ENCODE measurements at places on chromosomes 2 and 18. TPM values are rescaled to one million over a fixed set of nuclear protein-coding genes. Genes with fewer than 3 reads are reported as not detected.

DNA sequence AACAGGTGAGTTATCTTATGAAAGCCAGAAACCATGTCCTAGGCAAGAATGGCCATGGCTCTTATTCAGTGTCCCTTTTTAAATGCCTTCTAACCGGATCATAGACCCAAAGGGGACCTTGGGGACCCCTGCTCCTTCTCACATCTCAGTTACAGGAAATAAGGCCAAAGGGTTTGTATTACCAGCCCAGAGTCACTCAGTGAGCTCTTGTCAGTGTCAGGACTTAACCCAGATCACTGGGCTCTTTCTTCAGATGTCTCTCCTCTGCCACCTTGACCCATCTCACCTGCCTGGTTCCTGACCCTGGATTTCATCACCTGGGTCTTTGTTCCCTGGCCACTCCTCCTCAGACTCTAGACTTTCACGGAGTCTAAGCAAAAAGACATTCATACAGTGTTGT, 556.7 kb downstream of the CMPK2 start:
- no peak overlapping the region for H3K4me3 ChIP-seq
- no peaks in the 10 kb centered on the region for H3K27me3 ChIP-seq

DNA sequence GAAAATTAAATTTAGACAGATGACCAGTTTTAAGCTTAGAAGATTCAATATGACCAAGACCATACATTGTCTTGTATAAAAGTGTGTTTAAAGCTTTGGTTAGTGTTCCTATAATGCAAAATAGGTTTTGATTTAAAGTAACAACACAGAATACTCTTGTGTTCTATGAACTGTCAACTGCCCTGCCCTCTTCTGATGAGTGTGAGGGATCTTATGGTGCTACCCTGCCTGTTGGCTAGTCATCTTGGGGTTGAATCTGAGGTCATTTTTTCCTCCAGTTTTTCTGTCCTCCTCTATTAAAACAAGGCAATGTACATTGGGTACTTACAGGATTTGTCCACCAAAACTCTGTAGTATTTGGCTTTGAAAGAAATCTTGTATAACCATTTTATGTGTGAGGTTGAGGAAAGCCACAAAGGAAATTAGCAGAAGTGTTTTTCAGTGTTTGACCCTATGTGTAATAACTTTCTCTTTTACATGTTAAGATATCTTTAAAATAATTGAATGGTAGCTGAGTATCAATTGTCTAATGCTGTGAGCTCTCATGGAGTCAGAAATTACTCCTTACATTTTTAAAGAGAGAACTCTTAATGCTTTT, 129.1 kb downstream of the SPTBN1 start:
- no peaks in the 10 kb centered on the region for H3K27me3 ChIP-seq
- peaks cover 40% of the 10 kb centered on the region for H3K4me1 ChIP-seq
- no peak overlapping the region for H3K4me3 ChIP-seq
- H3K36me3 ChIP-seq, result no peaks in the 10 kb centered on the region
- no peak for DNase-seq

DNA sequence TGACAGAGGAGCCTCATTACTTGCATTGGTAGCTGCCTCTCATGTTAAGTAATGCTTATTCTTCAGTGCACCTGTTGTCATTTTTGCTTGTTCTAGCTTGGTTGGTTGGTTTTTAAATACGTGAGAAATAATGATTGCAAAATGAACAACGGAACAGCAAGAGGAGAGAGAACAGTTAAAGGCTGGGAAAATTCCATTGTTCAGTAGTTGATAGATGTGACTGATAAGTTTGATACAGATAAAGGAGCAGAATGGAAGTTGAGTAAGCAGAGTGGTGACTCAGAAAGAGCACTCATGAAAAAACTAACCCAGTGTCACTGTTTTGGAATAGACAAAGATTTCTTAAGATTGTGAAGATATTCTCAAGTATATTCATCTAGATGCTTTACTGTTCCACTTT, 50.5 kb downstream of the MTA3 start:
- DNase-seq, result peak; percentile 85
- H3K4me1 ChIP-seq, result peaks cover 10% of the 10 kb centered on the region
- no peaks in the 10 kb centered on the region for H3K27me3 ChIP-seq
- H3K27ac ChIP-seq, result peak overlapping the region; percentile 58
- no peaks in the 10 kb centered on the region for H3K36me3 ChIP-seq

GRCh38 chr18:27175914-27176313, 9.2 kb downstream of the CHST9 start:
- no peak for DNase-seq
- H3K36me3 ChIP-seq, result no peaks in the 10 kb centered on the region
- no peak overlapping the region for H3K27ac ChIP-seq

- H3K4me1 ChIP-seq, result no peaks in the 10 kb centered on the region
- H3K27me3 ChIP-seq, result no peaks in the 10 kb centered on the region
- H3K36me3 ChIP-seq, result no peaks in the 10 kb centered on the region
- DNase-seq, result no peak
- H3K27ac ChIP-seq, result no peak overlapping the region
Observed at GRCh38 chr18:60092073-60092472, 192.3 kb downstream of the PMAIP1 start.

DNA sequence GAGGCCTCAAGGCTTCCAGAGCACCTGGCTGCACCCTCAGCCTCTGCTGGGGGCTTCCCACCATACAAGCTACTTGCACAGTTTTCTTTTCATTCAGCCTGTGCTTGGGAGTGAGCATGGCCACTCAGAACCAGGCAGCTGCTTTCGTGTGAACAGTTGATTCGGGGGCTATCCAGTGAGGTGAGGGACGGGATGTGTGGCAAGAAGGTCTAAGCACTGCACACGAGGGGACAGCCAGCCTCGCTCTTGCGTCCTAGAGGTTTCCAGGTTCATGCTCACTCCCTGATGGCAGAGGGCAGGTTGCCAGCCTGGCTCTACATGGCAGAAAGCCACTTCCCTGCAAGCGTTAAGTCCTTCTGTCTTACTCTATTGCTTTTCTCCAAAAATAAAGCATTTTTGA, 146.2 kb downstream of the MBP start:
- H3K27ac ChIP-seq, result no peak overlapping the region
- H3K4me1 ChIP-seq, result no peaks in the 10 kb centered on the region
- H3K36me3 ChIP-seq, result no peaks in the 10 kb centered on the region
- no peak overlapping the region for H3K4me3 ChIP-seq

GRCh38 chr2:62938126-62938525, 112.5 kb upstream of the OTX1 start:
- H3K27ac ChIP-seq, result no peak overlapping the region
- peak; percentile 76 for DNase-seq
- peaks cover 13% of the 10 kb centered on the region for H3K4me1 ChIP-seq
- H3K4me3 ChIP-seq, result no peak overlapping the region
- H3K27me3 ChIP-seq, result no peaks in the 10 kb centered on the region

- H3K4me1 ChIP-seq, result peaks cover 2% of the 10 kb centered on the region
- no peak overlapping the region for H3K4me3 ChIP-seq
- no peaks in the 10 kb centered on the region for H3K27me3 ChIP-seq
Observed at GRCh38 chr2:72988726-72989273, 71.5 kb downstream of the EMX1 start.

DNA sequence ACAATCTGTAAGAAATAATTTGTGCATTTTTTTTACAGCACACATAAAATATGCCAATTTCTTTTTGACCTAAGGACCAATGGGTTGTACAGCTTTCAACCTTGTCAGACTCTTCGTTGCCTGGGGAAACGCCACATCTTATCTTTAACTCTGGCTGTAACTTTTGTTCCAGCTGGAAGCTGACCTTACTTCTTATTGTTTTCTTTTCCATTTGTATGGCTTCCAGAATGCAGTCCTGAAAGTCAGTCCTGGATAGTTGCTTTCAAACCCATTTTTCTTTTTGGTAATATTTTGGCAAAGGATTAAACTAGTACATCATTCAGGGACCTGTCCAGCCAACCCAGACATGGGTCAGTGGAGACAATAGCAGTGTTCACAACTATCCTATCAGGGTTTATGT, 686.5 kb upstream of the CDH2 start:
- no peaks in the 10 kb centered on the region for H3K4me1 ChIP-seq
- no peak overlapping the region for H3K4me3 ChIP-seq
- no peaks in the 10 kb centered on the region for H3K27me3 ChIP-seq
- H3K27ac ChIP-seq, result no peak overlapping the region
- no peaks in the 10 kb centered on the region for H3K36me3 ChIP-seq

DNA sequence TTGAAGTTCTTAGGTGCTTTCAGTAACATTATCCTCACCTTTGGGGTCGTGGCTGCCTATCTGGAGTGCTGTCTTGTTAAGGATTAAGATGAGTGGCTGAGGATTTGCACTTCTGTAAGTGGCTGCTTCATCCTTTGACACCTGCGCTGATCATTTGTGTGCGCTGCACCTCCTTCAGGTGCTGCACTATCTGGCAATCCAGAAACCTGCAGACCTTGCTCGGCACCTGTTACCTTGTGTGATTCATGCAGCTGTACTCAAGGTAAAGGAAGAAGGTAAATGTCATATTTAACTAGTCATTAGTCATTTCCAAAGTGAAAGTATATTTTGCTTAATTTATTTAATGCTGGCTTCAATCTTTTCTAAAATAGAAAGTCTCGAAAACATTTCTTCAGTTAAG, 110.3 kb downstream of the RAB3GAP1 start:
- H3K27ac ChIP-seq, result no peak overlapping the region
- no peak for DNase-seq
- H3K36me3 ChIP-seq, result peaks cover 20% of the 10 kb centered on the region
- H3K27me3 ChIP-seq, result no peaks in the 10 kb centered on the region

GRCh38 chr2:120964819-120965218, 229.2 kb downstream of the GLI2 start:
- H3K27ac ChIP-seq, result no peak overlapping the region
- H3K27me3 ChIP-seq, result no peaks in the 10 kb centered on the region
- H3K36me3 ChIP-seq, result peaks cover 10% of the 10 kb centered on the region
- H3K4me3 ChIP-seq, result no peak overlapping the region
- peak; percentile 70 for DNase-seq

GRCh38 chr2:165790466-165790865, 3.6 kb downstream of the GALNT3 start:
- H3K4me3 ChIP-seq, result no peak overlapping the region
- H3K36me3 ChIP-seq, result no peaks in the 10 kb centered on the region
- H3K27ac ChIP-seq, result no peak overlapping the region
- no peaks in the 10 kb centered on the region for H3K27me3 ChIP-seq
- peaks cover 29% of the 10 kb centered on the region for H3K4me1 ChIP-seq

DNA sequence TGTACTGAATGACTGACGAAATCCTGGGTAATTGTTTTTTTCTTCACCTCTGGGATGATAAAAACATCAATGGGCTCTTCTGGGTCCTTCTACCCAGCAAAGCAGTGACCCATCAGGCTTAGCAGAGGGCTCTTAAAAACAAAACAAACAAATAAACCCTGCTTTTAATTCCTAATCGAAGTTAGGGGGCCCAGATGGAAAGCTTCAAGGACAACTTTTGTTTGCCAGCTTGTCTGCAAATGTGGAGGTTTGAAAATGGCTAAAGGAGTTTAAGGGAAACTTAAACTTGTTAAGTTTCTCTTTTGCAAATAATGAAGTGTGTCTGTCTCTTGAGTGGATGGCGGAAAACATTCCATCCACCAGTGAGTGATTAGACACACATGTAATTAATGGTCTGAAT, 327.2 kb downstream of the SATB2 start:
- no peaks in the 10 kb centered on the region for H3K27me3 ChIP-seq
- no peak overlapping the region for H3K4me3 ChIP-seq
- no peaks in the 10 kb centered on the region for H3K4me1 ChIP-seq
- no peaks in the 10 kb centered on the region for H3K36me3 ChIP-seq
- no peak for DNase-seq
- H3K27ac ChIP-seq, result no peak overlapping the region

DNA sequence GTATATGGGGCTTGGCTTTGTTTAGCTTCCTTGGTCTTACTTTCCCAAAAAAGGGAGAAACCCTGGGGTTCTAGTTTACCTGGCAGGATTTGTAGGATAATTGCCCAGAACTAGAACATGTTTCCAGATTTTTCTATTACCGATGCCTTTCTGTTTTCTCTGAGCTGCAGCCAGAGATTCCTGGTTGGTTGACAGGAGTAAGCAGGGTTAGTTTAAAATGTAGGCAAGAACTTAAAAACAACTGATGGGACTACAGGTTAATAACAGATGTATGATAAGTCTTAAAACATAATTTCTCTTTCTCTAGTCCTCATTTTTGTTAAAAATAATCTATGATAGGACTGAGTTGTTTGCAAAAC, 38.9 kb upstream of the GMCL1 start:
- peaks cover 23% of the 10 kb centered on the region for H3K4me1 ChIP-seq
- DNase-seq, result no peak
- H3K27me3 ChIP-seq, result no peaks in the 10 kb centered on the region

DNA sequence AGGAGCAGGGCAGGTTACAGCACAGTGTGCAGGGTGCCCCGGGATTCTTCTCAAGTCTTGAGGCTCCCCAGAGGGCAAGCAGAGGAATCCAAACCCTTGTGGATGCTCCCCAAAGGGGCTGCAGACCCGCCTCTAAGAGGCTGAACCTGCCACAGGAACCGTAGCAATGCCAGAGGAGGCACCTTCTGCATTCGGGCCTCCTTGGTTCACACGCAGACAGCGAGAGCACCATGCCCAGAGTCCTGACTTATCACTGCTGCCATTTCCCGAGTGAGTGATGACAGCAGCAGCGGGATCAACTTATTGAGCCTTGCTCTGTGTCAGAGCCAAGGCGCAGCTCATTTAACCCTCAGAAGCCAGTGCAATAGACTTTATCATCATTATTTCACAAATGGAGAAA, 203.5 kb downstream of the CTIF start:
- DNase-seq, result no peak
- no peaks in the 10 kb centered on the region for H3K4me1 ChIP-seq
- no peaks in the 10 kb centered on the region for H3K27me3 ChIP-seq
- no peak overlapping the region for H3K4me3 ChIP-seq

DNA sequence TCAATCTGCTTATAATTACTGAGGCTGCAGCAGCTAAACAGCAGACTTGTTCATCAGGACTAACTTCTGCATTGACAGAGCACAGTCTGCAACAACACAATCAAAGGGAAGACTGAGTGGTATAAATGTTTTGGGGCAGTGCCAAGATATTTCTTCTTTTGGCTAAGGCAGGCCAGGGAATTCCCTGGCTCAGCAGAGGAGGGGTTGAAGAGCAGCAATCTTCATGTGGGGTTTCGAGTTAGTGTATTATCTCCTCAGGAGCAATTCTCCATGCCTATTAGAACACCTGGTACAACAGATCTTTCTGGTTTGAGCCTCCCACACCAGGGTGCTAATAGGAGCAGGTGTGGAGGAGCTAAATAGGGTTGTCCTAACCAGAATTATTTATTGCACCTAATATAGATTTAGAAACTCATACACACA, 103.0 kb upstream of the STK17B start:
- H3K27ac ChIP-seq, result no peak overlapping the region
- no peaks in the 10 kb centered on the region for H3K27me3 ChIP-seq
- H3K4me1 ChIP-seq, result peaks cover 28% of the 10 kb centered on the region
- no peak for DNase-seq
- H3K36me3 ChIP-seq, result no peaks in the 10 kb centered on the region

- H3K4me3 ChIP-seq, result no peak overlapping the region
- H3K27ac ChIP-seq, result no peak overlapping the region
- H3K36me3 ChIP-seq, result peaks cover 3% of the 10 kb centered on the region
- DNase-seq, result no peak
Observed at GRCh38 chr2:68134120-68134519, 23.6 kb upstream of the PNO1 start.

SLC16A14 gene
- 4.2 TPM for total RNA-seq

SNORC gene
- 3.1 TPM for total RNA-seq

ZDBF2 gene
- total RNA-seq, result 43.6 TPM

RAPGEF4 gene
- total RNA-seq, result 0.62 TPM

DSG2 gene
- 168 TPM for total RNA-seq

TEKT4 gene
- not detected for total RNA-seq

ASPRV1 gene
- 0.26 TPM for total RNA-seq

CAVIN2 gene
- total RNA-seq, result 2.8 TPM

UGT1A4 gene
- not detected for total RNA-seq

BAZ2B gene
- 69.8 TPM for total RNA-seq

BOLL gene
- not detected for total RNA-seq

Data from astrocyte (in vitro differentiated cells and primary cell).